Lower lobe of right lung (tissue), 2 donors: ENCODE measurements at places on chromosomes 11 and 22.

- no peak for DNase-seq
Observed at GRCh38 chr11:70057080-70057479, 21.0 kb upstream of the ANO1 start.

- peak; percentile 88 for DNase-seq
Observed at GRCh38 chr11:76318744-76319384, 62.1 kb downstream of the THAP12 start.

DNA sequence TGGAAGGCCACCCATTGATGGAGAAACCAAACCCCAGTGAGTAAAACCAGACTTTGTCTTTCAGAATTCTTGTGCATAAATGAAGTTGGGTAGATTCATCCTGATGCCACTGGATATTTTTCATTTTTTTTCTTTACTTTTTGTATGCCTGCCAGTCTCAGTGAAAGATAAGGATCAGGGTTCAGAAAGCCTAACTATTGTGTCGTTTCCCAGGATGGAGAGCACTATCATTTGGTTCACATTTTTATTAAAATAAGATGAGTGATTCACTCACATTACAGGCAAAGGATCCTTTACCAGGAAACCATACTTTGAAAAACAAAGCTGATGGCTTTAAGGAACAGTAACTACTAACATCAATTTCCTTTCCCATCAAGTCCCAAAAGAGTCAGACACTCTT is 52.0 kb downstream of the ARFGAP2 start:
- DNase-seq, result no peak

GRCh38 chr11:64661614-64662013 is 61.4 kb downstream of the NRXN2 start:
- DNase-seq, result peak; percentile 18

DNA sequence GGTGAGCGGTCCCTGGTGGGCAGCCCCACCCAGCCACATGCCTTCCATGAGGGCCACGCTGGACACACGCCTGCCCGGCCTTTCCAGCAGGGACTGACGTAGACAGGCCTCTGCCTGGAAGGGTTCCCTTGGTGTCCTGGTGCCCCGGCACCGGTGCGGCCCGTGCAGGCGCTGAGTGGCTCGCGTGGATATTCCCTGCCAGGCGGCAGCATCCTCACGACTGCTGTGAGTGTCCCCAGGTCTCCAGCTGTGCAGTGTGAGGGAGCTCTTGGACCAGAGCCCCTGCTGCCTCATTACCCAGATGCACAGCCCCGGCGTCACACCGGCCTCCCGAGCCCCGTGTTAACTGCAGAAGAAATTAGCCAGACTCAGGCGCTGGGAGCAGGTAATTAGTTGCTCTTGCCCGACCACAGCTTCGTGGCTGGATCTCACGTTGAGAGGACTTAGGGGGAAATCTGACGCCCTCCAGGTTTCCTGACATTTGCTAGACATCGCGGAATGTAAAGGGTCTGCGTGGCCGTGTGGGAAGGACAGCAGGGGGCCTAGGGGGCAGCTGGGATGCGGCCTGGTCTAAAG is 1196.3 kb downstream of the BRD1 start:
- no peak for DNase-seq

DNA sequence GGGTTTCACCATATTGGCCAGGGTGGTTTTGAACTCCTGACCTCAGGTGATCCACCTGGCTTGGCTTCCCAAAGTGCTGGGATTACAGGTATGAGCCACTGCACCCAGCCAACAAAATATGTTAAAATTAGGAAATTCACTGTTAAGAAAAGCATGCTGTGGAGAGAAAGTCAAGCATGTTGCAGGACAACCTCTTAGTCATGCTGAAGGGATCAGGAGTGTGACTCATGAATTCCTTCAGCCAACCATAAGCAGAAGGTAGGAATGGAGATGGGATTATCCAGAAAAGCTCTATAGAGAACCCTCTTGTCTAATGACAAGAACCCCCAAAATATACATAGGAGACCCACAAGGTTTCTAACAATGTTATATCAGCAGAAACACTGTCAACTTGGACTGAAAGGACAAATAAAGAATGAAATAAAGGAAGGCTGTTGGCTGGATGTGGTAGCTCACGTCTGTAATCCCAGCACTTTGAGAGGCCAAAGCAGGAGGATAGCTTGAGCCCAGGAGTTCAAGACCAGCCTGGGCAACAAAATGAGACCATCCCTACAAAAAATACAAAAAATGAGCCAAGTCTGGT is 16.0 kb downstream of the MRTFA start:
- DNase-seq, result no peak

GRCh38 chr11:14374922-14375830 is 16.2 kb upstream of the RRAS2 start:
- no peak for DNase-seq
